ENCODE measurements at places on chromosomes 12 and 14.

- no peak for DNase-seq
Observed at GRCh38 chr12:69600804-69601203, 9.9 kb downstream of the LRRC10 start.

DNA sequence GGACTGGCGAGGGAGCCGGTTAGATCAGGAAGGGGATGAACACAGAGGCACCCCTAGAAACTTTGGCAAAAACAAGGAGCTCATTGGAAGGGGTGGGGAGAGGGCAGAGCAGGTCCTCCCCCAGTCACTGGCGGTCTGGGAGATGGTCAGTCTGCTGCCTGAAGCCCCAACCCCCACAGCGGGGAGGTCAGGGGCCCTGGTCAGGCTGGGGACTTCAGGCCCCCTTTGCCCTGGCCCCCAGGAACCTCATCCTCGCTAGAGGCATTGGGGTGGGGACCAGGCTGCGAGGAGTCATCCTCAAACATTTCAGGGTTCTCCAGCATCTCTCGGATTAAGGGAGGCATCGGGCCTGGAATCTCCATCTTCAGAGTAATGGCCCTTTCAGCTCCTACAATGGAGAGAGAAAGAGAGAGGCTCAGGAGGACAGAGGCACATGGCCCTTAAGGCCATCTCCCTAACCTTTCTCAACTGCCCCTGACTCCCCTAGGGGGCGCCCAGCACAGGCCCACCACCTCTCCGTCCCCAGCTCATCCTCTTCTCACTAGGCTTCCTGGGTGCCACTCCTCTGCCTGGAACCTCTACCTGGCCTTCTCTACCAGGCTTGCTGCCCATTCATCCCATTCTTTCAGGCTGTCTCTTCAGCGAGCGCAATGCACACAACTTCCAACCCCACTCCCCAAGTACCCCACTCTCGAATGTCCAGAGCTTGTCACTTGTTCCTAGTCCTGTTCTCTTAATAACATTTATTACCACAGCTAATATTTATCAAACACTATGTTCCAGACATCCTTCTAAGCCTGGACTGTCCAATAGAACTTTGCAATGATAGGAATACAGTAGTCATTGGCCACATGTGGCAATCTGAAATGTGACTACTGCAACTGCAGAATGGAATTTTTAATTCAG is 4.7 kb upstream of the ITGB7 start:
- DNase-seq = no peak

DNA sequence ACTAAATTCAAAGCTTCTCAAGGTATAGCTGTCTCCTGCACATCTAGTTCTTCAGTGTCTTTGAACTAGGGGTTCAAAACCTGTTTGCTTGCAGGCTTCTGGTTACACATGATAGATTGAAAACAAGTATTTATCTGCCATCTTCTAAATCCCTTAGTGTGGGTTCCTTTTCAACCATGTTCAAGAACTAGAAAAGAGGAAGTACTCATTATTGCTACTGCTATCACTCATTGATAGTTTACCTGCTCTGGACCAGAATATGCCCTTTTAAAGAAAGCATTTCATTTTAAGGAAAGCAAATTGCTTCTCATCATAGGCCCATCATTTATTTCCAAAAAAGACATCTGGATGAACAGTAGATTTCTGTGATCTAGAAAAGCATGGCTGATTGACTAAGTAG is 37.1 kb upstream of the VSX2 start:
- DNase-seq = no peak

DNA sequence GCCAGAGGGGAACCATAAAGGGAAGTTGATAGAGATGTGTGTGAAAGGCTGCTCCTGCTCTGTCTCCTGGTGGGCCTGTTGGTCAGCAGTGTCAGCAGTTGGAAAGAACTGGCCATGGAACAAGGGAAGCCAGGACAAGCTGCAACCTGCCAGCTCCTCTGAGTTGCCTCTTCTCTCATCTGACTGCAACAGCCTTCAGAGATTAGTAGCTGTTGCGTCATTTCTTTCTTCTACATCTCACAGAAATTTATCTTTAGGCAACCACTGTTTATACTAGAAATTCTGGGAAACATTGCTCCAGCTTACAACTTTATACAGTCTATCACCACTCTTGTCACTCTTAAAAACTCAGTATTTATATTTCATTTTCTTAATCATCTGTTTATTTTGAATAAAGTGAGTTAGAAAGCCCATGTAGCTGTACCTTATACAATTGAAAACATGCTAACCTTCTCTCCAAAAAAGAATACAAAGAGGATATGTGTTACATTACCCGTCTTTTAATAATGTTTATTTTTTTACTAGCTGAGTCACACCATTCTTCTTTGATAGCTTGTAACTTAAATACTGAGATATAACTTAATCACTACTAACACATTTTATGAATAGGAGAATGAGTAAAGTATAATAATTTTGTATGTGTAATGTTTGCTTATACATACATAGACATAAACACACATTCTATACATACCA is 224.2 kb downstream of the LRFN5 start:
- no peak for DNase-seq

DNA sequence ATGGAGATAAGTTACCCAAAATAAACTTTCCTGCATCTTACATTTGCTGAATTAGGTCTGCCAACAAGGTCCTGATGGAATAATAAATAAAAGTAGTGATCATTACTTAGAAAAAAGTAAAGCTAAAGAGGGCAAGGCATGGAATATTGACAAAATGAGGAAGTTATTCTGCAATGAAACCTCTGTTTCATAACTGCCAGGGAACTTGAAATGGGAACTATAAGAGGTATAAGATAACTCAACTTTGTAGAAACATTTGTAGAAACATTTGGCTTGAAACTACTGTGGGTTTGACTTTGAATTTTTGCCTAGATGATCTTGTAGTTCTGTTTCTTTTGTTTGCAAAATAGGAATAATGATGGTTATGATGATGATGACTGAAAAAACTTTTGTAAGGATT is 18.7 kb upstream of the YBX3 start:
- no peak for DNase-seq

DNA sequence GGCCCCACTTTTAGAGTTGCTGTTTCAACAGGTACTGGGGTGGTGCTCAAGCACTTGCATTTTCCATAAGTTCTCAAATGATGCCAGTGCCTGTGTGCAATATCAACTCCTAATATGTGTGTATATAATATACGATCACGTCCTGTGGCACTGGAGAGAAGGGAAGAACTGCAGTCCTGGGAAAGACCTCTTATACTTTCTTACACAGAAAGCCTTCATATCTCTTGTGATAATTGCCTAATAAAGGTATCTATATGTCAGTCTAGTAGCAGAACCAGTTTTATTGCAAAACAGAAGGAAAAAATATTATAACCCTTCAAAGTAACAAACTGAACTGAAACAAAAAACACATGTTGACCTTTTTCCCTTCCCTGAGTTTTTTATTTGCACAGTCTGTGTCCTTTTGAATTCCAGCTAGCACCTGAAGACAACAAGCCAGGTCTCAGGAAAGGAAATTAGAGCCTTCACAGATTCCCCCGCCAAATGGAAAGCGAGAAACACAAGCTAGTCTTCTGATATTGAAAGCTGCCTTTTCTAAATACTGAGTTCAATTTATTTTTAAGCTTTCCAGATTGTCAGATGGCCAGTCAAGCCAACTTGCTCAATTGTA is 44.4 kb downstream of the IGF1 start:
- no peak for DNase-seq

DNA sequence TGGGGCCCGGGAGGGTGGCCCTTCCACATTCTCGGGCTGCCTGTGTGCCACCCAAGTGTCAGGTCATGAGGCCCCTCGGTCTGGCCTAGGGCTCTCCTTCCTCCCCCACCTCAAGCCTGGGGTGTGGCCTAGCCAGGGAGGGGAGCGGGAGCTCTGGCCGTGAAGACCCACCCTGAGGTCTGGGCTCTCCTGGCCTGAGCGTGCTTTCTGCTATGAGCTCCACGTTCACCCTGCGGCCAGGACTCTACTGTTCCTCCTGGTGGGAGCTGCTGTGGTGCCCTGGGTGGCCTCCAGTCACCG is 12.0 kb downstream of the PACS2 start:
- no peak for DNase-seq

GRCh38 chr12:25319233-25319984 is 68.7 kb upstream of the KRAS start:
- no peak for DNase-seq

DNA sequence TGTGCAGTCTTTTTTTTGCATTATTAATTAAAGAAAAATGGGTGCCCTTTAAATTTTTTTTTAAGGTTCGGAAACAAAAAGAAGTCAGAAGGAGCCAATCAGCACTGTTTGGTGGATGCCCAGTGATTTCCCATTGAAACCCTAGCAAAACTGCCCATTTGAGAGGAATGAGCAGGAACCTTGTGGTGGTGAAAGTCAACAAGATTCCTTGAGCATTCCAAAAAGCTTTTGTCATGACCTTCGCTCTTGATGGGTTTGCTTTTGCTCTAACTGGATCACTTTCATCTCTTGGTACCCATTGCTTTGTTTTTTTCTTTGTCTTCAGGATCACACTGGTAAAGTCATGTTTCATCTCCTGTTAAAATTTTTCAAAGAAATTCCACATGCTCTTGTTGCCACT is 54.1 kb downstream of the ADIPOR2 start:
- DNase-seq = no peak

- no peak for DNase-seq
Observed at GRCh38 chr12:31732926-31733548, 4.2 kb upstream of the AMN1 start.

DNA sequence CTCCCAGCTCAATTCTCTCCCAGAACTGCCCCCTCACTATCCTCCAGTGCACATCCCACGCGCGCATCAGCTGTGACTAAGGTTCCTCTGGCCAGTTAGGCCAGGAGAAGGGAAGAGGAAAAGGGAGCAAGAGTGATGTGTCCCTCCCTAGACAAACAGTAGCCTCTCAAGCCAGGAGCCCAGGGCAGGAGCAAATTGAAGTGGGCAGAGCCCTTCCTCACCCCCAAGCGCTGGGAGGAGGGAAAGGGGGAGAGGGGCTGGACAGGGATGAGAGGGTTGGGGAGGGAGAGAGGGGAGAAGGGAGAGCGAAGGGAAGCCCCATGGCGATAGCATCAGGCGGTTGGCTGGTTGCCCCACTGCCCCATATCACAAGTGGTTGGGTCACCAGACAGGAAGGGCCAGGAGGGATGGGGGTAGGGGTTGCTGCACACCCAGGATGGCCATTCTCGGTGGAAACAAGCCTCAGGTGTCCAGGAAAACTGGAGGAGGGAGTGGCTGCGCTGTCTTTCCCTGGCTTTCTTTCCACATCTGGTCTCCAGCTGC is 1.1 kb downstream of the CD63 start:
- no peak for DNase-seq

GRCh38 chr14:45249856-45250575 is 3.0 kb downstream of the MIS18BP1 start:
- DNase-seq = no peak

- DNase-seq = no peak
Observed at GRCh38 chr14:65487783-65488494, 75.4 kb downstream of the FUT8 start.

DNA sequence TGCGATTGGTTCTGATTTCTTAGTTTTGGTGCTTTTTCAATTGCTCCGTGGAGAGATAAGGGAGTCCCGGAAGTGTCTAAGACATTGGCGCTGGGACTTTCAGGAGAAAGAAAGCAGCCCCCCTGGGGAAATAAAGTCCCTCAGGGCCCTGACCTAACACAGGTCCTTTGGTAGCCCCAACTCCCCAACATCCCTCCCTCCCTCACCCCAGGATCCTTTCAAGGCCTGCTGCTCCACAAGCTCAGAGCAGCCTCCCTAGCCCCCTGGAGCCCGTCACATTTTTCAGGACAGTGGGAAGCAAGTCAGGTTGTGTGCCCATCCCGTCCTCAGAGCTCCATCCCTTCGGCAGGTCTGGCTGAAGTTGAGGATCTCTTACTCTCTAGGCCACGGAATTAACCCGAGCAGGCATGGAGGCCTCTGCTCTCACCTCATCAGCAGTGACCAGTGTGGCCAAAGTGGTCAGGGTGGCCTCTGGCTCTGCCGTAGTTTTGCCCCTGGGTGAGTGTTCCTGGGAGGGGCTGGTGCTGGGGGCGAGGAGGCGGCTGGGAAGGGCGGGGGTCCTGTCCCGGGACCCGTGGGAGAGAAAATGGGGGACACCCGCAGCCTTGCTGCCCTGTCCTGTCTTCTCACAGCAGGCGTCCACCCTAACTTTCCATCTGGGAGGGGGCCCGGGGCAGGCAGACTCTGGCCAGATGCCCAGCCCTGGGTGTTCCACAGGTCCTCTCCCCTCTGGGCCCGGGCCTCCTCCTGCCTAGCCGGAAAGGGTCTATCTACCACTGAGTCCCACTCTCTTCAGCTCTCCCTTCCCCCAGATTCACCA is 950 bp downstream of the IFI27 start:
- no peak for DNase-seq

DNA sequence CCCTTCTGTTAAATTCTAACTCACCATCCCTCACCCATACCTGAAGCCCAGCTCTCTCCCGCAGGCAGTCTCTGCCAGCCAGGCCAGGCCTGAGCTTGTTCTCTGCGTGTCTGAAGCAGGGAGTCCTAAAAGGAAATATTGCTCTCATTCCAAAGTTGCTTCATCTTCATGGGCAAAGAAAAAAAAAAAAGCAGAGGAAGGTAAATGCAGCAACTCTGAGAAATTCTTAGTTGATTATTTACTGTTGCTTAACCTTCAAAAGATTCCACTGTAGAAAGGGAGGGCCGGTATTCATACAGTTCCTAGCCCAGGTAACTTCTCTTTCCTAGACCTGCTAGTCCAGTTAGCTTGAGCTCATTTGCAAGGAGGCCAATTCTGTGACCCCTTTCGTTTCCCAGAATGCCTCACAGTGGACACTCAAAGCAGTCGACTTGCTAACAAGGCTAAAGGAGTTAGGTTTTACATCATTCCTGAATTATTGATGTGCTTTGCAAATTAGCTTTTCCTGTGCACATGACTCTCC is 193.5 kb upstream of the EEA1 start:
- DNase-seq = no peak

- no peak for DNase-seq
Observed at GRCh38 chr14:86574051-86574777, 1044.3 kb downstream of the FLRT2 start.

GRCh38 chr12:97960741-97961608 is 498.4 kb downstream of the RMST start:
- no peak for DNase-seq

- DNase-seq = no peak
Observed at GRCh38 chr12:1272142-1272541, 281.1 kb downstream of the ERC1 start.

DNA sequence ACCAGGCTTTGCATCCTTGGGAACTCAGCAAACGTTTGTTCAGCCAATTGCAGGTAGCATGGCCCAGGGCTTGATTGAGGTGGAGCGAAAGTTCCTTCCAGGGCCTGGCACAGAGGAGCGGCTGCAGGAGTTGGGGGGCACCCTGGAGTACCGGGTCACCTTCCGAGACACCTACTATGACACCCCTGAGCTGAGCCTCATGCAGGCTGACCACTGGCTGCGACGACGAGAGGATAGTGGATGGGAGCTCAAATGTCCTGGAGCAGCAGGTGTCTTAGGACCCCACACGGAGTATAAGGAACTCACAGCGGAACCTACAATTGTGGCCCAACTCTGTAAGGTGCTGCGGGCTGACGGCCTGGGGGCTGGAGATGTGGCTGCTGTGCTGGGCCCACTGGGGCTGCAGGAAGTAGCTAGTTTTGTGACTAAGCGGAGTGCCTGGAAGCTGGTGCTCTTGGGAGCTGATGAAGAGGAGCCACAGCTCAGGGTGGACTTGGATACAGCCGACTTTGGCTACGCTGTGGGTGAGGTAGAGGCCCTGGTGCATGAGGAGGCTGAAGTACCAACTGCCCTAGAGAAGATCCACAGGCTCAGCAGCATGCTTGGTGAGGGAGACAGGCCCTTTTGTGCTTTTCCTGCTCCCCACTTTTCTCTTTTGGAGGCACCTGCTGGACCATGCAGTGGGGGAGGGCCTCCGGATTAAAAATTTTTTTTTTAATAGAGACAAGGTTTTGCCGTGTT is 799 bp downstream of the THTPA start:
- DNase-seq = no peak

- no peak for DNase-seq
Observed at GRCh38 chr12:1934831-1935230, 16.4 kb upstream of the CACNA2D4 start.
